ENCODE measurements at places on chromosomes 6 and 20.
A peak's percentile ranks its signal among the peaks of the same experiment; 100 is the strongest.

GRCh38 chr6:41066867-41067304, 5.3 kb downstream of the OARD1 start:
- peak; percentile 78 for DNase-seq

DNA sequence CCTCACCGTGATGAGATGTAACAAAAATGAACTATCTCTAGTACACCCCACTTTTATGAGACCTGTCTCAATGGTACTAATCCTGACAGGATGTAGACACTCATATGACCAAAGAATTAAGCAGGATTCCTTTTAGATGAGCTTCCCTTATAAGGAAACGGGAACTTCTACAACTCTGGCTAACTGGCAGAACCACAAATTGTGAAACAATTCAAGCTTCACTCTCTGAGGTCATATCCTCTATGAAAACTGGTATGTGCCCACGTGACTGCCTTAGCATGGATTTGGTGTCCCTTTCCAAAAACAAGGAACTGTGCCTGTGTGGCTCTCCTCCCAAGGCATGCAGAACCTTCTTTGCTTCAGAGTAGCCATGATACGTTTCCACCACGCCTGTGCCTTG, 14.1 kb upstream of the CPNE5 start:
- DNase-seq: no peak

GRCh38 chr20:21505810-21506530, 7.9 kb downstream of the NKX2-2 start:
- DNase-seq: peak; percentile 72

GRCh38 chr6:130670142-130670541, 157.1 kb upstream of the SMLR1 start:
- DNase-seq: no peak

- DNase-seq: no peak
These were observed 34.1 kb downstream of the SERPINB1 start for GRCh38 chr6:2807342-2808090.

- DNase-seq: no peak
These were observed 344.7 kb downstream of the CDH4 start for GRCh38 chr20:61596687-61597330.

DNA sequence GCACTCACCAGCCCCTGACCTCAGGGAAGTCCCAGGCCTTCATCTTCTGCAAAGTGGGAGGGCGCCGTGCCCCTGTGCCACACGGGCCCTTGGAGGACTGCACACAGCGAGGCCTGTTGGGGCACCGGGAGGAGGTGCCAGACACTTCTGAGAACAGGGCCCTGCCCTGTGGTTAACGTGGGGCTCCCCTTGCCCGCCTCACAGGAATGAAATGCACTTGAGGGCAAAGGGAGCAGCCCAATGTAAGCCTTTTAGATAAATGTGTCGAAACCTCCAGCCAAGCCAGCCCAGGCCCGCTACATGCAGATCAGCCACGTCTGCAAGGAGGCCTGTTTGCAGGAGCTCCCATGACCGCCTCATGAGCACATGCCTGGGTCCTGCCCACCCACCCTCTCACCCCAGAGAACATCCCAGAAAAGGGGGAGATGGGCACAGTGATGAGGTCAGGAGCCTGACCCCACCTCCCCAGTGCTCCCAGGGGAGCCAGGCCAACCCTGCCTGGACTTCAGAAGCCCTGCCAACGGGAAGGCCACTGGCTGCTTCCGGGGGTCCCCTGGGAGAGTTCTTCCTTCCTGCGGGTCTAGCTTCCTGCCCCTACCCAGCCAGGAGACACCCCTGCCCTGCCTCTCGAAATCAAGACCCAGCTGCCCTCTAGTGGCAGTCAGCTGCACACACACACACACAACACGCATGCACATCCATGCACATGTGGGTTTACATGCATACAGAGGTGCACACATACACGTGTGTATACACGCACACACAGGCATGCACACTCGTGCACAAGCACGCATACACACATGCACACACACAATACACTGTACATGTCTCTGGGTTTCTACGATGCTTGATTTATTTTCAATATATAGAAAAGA, 178.7 kb downstream of the TAF4 start:
- DNase-seq: no peak

Data from LoVo (cell line).